ENCODE measurements at places on chromosomes 4 and X.

DNA sequence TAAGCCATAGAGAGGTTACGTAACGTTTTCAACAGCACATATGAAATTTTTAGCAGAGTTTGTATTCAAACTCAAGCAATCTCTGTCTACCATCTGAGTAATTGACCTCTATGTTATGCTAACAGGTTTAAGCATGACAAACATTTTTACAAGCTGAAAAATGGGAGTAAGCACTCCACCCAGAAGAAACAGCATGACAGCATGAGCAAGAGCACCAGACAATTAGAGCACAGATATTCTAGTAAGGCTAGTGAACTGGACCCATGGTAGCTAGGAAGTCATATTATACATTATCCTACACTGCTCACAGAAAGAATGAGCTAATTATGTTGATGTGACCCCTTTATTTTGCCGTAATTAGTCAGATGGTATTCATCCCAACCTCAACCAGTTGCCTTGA is 200.5 kb downstream of the PABPC4L start:
- no peak for DNase-seq

- no peak for DNase-seq
Observed at GRCh38 chr4:38330936-38331335, 333.1 kb upstream of the KLF3 start.

DNA sequence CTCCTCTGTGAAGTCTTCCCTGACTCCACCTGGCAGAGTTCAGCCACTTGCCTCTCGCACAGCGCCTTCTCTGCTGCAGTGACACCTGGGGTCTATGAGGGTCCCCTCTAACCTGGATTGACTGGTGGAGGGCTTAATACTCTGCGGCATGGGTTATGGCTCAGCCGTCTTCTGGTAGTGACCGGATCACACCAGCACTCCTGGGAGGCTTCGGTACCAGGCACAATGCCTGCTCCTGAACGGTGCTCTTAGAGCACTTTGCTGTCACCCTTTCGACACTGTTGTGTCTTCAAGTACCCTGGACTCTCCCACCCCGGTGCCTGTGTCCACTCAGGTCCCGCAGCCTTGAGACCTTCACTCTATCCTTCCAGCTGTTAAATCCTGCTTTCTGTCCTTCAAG is 50.0 kb downstream of the C4orf50 start:
- no peak for DNase-seq

- DNase-seq = no peak
Observed at GRCh38 chr4:185119927-185120630, 23.0 kb upstream of the SLC25A4 start.

DNA sequence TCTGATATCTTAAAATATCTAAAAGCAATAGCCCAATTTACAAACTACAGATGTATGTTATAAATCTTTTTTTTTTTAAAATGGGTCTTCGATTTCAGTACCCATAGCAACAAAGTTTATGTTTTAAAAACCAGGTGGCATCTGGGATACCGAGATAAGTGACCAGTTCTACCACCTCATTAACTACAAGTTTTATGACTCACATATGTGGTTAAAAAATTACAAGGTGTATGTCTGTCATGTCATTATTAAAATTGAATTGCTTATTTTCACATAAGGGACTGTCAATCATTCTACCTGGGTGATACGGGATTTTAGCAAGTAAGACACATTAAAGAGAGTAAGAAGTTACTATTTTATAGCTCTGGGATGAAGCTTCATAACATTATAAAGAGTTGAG is 192.0 kb upstream of the ETNPPL start:
- DNase-seq = no peak

GRCh38 chr4:127936974-127937373 is 28.0 kb downstream of the MFSD8 start:
- no peak for DNase-seq

- no peak for DNase-seq
Observed at GRCh38 chr4:167784826-167785225, 307.5 kb upstream of the ANXA10 start.

- DNase-seq = no peak
Observed at GRCh38 chrX:44400588-44400987, 57.1 kb upstream of the EFHC2 start.

DNA sequence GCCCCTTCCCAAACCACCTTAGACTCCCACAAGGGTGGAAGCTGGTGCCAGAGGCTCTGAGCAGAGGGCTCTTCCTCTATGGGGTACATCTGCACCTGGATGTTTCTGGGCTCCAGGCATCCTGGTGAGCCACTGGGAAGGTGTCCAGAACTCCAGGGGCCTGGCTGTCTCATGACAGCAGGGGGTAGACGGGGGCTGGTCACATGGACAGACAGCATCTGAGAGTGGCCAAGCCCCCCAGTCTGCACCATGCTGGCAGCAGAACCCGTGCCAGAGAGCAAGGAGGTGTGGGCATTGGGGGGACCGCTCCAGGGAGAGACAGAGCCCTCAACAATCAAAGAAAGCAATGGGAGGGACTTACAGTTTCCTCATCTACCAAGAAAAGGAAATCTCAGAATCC is 39.5 kb downstream of the ZFYVE28 start:
- DNase-seq = no peak

DNA sequence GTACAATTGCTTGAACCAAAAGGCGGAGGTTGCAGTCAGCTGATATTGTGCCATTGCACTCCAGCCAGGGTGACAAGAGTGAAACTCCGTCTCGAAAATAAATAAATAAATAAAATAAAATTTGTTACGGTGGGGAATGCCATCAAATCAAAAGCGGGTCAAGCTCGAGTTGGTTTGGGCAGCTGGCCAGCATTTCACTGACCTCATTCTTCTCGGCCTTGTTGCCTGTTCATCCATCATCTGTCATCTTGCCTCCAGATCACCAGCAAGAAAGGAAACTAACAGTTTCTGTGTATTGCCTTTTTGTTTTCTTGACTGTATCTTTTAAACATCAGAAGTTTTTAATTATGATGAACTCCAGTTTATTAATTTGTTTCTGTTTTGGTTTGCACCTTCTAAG is 31.5 kb upstream of the KLHL2 start:
- no peak for DNase-seq

DNA sequence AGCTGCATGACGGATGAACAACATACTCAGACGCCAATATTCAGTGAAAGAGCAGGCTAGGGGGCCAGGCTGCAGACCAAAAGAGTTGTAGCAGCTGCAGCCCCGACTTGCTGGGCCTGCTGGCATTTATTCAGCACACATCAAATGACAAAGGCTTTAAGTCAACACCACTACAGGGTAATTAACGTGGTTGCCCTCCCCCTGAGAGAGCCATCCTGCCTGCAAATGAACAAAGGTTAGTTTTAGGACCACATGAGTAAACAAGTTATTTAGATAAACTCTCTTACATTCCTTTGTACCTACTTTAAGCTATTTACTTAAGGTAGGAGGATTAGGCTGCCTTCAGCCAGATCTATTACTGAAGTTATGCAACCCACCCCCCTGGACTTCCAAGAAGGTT is 1329.1 kb downstream of the PCDH18 start:
- DNase-seq = no peak

DNA sequence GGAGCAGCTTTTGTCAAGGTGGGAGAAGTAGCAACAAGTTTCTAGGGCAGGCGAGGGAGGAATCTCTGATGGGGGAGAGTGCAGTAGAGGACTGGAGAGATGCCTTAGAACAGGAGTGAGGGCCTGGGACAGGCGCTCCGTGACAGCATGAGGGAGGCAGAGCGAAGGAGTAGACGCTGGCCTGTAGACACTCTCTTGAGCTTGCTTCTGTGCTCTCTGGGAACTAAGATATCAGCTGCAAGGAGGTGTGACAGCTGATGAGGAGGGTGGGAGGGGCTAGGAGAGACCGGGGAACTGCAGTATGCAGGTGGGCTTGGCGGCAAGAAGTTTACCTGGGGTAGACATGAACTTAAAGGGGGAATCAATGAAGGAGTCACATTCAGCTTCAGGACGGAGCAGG is 35.7 kb downstream of the MECP2 start:
- no peak for DNase-seq

GRCh38 chrX:72306851-72307645 is 1.3 kb upstream of the CITED1 start:
- DNase-seq = no peak

DNA sequence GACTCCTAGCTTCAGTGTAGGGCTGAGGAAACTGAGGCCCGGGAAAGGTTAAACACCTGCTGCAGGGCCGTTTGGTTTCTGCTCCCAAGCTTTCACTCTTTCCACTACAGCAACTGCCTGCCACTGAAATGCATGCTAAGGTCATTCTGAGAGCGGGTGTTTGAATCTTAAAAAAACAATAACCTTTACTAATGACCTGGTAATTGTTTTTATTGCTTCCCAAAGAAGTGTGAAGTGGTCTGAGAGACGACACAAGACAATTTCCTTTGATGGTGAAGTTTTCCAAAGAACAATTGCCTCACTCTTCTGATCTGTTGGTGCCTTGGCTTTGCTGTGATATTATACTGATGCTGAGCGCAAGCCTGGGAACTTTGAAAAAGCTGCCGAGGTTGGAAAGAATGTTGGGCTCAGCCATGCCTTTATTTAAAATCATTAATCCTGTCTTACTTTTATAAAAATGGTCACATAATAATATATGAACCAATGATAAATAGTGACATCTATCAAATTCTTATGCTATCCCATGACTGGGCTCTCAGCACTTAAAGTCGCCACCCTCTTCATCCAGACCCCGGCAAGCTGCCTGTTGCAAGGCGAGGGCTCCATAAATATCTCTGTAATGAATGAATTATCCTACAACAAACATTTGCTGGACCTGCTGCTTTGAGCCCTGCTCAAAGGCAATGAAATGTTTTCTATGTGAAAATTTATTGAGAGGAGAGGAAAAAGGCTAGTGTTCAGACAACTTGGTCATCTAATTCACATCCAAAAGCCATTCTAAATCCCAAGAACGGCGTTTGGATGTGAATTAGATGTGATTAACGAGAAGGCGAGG is 67.8 kb upstream of the SOD3 start:
- no peak for DNase-seq

DNA sequence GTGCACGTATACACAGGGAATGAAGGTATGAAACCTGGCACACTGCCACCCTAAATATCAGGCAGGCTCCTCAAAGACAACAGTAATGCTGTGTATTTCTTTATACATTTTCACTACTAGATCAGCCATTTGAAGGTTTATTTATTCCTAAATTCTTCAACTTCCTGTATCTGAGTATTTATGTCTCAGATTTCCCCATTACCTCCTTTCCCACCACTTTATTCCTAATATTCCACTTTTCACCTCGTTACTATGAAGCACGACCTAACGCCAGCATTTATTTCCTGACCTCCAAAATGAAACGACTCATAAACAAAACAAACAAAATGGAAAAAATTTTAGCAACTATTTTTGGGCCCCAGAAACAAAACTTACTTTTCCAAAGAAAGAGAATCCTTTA is 69.6 kb downstream of the MAML3 start:
- no peak for DNase-seq

- DNase-seq = no peak
Observed at GRCh38 chrX:16213961-16214360, 46.7 kb downstream of the MAGEB17 start.

- no peak for DNase-seq
Observed at GRCh38 chr4:7244751-7245320, 52.5 kb downstream of the SORCS2 start.

- DNase-seq = no peak
Observed at GRCh38 chr4:181254771-181255170, 988.4 kb upstream of the TENM3 start.

GRCh38 chr4:125750828-125751466 is 436.2 kb downstream of the FAT4 start:
- no peak for DNase-seq

DNA sequence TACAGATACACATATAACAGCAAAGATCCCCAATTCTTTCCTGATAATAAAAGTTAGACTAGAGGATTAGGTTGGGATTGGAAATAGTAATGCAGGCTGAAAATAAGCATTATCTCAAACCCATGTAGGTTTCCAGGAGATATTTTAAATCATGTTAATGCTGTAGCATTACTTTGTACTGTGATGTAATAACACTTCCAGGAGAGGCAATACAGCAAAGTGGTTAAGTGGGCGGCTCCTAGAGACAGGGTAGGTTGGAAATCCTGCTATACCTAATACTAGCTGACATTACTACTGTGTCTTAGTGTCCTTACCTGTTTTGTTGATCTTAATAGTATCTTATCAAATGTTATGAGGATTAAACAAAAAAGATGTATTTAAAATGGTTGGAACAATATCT is 9.6 kb downstream of the PAICS start:
- no peak for DNase-seq

DNA sequence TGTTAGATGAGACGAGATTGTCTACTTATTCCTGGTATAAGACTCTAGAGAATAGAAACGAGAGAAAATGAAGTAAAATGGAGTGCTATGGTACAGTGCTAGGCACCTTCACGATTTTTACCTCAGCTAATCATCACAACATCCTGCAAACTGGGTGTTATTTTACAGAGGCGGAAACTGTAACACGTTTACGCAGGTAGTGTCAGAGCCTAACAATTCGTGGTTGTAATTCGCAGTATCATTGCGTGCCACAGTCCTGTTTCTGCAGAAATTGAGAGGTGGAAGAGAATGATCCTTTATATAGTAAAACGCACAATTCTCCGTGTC is 383 bp upstream of the TBC1D19 start:
- no peak for DNase-seq

DNA sequence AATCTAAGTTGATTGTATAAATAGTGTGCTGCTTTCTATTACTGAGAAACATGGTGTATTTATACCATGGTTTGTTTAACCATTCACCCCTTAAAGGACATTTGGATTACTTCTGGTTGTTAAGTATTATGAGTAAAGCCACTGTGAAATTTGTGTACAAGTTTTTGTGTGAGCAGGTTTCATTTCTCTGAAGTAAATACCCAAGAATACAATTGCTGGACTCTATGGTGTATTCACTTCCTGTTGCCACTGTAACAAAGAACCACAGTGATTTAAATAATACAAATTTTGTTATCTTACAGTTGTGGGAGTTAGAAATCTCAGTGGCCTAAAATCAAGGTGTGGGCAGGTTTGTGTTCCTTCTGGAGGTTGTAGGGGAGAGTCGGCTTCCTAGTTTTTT is 869.6 kb downstream of the CCSER1 start:
- no peak for DNase-seq

DNA sequence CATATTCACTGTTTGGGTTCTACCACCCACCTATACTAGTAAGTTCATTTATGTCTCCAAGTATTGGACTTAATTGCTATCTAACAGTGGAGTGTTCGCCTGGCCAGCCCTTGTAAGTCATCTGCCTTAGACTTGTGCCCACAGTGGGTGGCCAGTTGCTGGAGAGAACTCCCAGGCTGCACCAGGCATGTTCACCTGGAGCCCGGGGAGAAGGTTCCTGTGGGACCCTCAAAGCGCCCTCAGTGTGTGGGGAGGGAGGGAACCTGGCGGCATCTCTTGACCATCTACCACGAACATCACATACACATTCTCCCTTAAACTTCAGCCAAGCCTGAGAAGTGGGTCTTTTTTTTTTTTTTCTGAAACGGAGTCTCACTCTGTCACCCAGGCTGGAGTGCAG is 138.1 kb downstream of the CPZ start:
- no peak for DNase-seq

DNA sequence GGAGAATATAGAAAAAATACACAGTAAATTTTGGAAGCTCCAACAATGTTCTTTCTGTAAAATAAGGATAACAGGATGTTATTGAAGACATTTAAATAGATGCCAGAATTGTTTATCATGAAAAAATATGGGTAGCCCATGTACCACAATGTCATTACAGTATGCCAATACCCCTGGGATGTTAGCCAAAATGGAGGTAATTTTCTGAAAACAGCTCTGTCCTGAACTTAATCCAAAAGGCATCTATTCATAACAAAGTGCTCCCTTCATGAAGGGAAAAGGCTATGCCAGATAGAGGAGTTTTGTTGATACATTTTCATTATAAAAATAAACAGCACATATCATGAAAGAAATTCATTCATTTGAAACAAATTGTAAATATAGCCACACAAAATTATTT is 1902.6 kb upstream of the AGA start:
- DNase-seq = no peak

Measured in stimulated activated CD4-positive, alpha-beta T cell treated with anti-CD3 and anti-CD28 coated beads, TNF-alpha, amount 100 ng/mL, for 4 hours (primary cell).